ENCODE measurements at places on chromosomes 4 and X.

GRCh38 chr4:169270810-169271691 is at the start of gene SH3RF1:
TSS of gene SH3RF1 (minus strand) at chr4:169270956. CDS start at chr4:169269212, 1,744 bp downstream.
- DNase-seq, result peak; percentile 72

DNA sequence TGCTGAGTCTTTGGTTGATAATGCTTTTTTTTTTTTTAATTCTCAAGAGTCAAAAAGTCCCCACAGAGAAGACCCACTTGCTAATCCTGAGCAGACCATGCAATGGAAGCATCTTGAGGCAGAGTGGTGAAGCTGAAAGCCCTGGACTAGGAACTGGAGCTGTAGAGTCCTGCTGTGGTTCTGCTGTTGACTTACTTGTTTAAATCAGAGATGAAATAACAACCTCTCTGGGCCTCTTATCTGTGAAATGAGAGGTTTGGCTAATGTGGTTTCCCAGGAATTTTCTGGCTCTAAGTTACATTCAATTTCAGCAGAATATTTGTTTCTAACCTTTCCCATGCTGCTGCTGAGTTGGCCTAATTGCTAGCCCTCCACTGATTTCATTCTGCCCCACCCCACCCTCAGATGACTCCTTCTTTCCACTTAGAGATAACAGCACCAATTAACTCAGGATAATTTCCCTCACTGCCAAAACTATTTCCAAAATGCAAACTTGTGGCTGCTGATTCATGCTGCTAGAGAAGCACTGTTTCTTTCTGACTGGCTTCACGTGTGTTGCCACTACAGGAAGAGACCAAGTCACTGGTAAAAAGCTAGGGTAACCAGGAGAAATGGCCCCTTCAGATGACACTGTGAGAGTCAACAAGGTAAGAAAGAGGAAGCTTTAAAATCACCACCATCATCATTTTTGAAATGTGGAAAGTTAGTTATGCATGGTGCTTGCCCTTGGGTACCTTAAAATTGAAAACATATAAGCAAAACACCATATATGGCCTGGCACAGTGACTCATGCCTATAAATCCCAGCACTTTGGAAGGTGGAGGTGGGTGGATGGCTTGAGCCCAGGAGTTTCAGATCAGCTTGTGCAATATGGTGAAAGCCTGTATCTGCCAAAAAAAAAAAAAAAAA is 326.4 kb downstream of the DCHS2 start:
- peak; percentile 27 for DNase-seq

GRCh38 chr4:67751260-67751659 is 2.9 kb downstream of the GNRHR start:
- DNase-seq, result peak; percentile 11

GRCh38 chrX:148536961-148537360 is 36.5 kb downstream of the AFF2 start:
- no peak for DNase-seq

GRCh38 chr4:87853108-87853507 is 20.3 kb downstream of the MEPE start:
- DNase-seq, result peak; percentile 22

- DNase-seq, result no peak
These were observed 23.7 kb downstream of the RTL5 start for GRCh38 chrX:72107841-72108595.

- no peak for DNase-seq
These were observed 7.1 kb downstream of the SLC25A31 start for GRCh38 chr4:127737295-127737694.

GRCh38 chr4:130722361-130722760 is 1626.4 kb downstream of the C4orf33 start:
- peak; percentile 12 for DNase-seq

Data from HCEC 1CT (cell line).